ENCODE measurements at places on chromosomes 7 and 10. TPM values are rescaled to one million over a fixed set of nuclear protein-coding genes. Genes with fewer than 3 reads are reported as not detected.

DNA sequence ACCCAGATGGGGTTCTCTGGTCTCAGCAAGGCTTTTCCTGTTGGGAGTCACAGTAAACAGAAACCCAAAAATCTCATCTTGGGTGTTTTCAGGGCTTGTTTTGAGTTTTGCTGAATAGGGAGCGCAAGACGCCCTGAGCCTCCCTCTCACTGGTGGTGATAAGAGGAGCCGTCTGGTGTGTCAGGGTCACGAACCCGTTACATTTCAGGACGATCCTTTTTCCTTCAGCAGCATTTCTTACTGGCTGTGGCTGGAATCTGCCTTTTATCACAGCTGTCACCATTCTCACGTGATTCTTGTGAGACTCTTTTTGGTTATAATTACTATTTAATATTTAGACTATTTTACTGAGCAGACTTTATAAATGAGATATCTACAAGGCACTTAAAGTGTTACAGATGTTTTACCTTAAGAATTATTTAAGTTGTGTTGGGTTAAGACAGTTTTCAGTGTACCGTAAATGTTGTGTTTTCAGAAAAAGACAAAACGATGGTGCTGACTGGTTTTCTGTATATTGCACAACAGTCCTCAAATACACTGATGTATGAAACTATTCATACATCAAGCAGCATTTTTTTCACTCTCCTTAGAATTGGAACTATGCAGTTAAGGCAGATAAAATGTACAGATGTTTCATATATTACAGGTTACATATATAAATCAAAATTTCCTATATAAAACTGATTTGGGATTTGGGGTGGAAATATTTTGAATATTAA lies 2.2 kb upstream of the GET4 start:
- no peak for DNase-seq
- peaks cover 4% of the 10 kb centered on the region for H3K4me1 ChIP-seq
- no peak overlapping the region for H3K27ac ChIP-seq
- no peak overlapping the region for H3K4me3 ChIP-seq

DNA sequence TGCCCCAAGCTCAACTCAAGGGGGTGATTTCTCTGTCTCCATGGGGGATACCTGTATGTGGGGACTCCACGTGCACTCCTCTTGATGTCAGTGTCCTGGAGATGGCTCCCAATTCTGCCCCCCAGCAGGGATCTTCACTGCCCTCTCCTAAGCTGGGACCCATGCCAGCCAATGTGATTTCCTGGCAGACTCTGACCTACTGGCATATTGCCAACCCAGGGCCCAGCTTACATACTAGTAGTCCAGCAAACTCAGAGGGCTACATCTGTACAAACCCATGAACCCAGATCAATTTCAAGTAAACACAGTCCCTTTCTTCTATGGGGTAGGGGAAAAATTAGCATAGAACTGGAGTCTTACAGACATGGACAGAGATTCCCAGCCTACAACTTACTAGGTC lies 26.2 kb upstream of the BMPR1A start:
- no peaks in the 10 kb centered on the region for H3K4me1 ChIP-seq
- no peaks in the 10 kb centered on the region for H3K27me3 ChIP-seq
- no peak overlapping the region for H3K4me3 ChIP-seq
- DNase-seq, result no peak

- no peak overlapping the region for H3K4me3 ChIP-seq
- no peaks in the 10 kb centered on the region for H3K4me1 ChIP-seq
- no peaks in the 10 kb centered on the region for H3K27me3 ChIP-seq
- no peaks in the 10 kb centered on the region for H3K36me3 ChIP-seq
Measured at GRCh38 chr10:126309228-126309883, 78.9 kb downstream of the ADAM12 start.

Gene TMEM140
- total RNA-seq, result not detected

DNA sequence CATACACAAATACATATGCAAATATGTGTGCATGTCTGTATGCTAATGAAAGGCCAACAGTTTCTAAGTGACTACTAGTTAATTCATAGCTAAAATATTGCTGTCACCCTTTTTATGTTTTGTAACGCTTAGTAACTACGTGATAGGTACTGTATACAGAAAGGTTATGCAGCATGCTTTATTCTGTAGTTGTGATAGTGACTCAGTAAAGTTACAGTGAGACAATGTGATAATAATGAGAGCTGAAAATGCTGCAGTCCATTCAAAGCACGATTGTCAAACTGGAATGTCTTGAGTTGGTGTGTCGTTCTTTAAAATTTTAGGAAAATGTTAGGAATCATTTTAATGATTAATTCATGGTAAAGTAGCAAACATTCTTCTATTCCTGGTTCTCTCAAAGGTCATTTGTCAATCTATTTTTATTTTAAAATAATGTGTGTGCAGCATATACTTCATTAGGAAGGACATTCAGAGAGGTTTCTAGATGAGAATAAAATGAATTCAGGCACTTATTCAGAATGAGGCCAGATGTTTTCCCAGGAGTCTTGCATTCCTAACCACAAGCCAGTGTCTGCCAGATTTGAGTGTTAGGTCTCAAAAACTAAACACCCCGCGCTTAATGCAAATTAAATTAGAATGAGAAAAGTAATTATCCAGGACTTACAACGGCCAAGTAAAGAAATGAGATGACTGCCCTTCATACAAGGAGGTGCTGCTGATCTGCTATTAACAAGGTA lies 408.8 kb upstream of the FZD8 start:
- H3K27ac ChIP-seq, result no peak overlapping the region
- H3K4me3 ChIP-seq, result no peak overlapping the region
- H3K36me3 ChIP-seq, result no peaks in the 10 kb centered on the region
- H3K27me3 ChIP-seq, result no peaks in the 10 kb centered on the region
- DNase-seq, result no peak

DNA sequence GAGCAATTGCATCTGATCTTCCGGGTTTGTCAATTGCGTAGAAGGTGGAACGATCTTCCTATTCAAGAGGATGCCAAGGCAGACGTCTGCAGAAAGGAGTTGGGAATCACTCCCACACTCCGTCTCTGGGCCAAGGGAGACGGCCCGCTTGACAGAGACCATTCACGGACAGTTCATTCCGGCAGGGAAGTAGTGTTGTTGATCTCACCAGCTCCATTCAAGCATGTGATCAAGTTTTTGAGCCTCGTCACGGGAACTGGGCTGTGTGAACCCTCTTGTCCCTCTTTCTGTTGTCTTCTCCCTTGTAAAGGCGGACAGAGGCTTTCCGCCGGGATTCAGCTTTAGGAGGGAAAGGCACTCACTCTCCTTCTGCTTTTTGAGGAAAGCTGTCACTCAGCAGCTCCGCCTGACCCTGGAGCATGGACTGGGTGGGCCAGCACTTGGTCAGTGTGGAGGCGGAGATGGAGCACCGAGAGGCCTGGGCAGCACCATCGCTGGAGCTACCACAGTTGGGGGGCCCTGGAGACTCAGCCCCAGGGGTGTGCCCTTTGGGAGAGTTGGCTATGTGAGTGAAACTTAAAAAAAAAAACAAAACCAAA lies 44.9 kb downstream of the SPDYE5 start:
- no peak overlapping the region for H3K27ac ChIP-seq
- peaks cover 60% of the 10 kb centered on the region for H3K36me3 ChIP-seq
- no peak for DNase-seq
- H3K4me1 ChIP-seq, result no peaks in the 10 kb centered on the region

DNA sequence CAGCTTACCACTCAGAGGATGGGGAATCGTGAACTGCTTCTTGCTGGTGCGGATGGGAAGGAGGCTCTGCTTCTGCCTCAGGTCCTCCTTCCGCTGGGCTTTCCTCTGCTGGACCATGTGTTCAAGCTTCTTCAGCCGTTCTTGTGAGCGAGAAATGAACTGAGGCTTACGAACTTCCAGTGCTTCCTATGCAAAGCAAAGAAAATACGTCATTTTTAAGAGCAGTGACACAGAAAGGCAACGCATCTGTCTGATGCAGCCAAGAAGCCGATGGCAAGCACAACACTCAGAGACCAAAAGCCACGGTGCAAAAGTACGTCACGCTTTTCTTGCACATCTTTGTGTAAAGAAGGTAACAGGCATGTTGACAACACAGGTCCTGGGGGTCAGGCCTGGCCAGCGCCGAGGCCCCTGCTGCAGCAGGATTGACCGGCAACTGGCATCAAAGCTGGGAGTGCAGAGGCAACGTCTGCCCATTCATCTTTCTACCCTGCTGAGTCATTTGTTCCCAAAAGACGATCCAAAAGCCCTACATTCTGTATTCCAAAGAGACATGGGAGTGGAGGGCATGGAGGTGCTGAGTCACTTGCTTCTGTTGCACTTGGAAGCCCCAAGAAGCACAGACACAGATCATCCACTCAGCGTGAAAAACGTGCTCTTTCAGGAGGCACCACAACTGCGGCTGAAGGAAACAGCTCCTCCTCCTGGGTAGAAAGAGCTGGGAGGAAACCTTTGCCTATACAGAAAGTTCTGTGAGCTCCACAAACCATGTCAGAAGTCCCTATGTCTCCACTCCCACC lies 71.0 kb upstream of the ADAM12 start:
- H3K27me3 ChIP-seq, result no peaks in the 10 kb centered on the region
- no peak for DNase-seq
- H3K27ac ChIP-seq, result no peak overlapping the region
- peaks cover 8% of the 10 kb centered on the region for H3K4me1 ChIP-seq

GRCh38 chr10:49834976-49835375 lies 72.9 kb upstream of the OGDHL start:
- peak; percentile 45 for DNase-seq
- no peak overlapping the region for H3K27ac ChIP-seq
- H3K36me3 ChIP-seq, result peaks cover 50% of the 10 kb centered on the region
- H3K4me3 ChIP-seq, result no peak overlapping the region
- H3K27me3 ChIP-seq, result no peaks in the 10 kb centered on the region

DNA sequence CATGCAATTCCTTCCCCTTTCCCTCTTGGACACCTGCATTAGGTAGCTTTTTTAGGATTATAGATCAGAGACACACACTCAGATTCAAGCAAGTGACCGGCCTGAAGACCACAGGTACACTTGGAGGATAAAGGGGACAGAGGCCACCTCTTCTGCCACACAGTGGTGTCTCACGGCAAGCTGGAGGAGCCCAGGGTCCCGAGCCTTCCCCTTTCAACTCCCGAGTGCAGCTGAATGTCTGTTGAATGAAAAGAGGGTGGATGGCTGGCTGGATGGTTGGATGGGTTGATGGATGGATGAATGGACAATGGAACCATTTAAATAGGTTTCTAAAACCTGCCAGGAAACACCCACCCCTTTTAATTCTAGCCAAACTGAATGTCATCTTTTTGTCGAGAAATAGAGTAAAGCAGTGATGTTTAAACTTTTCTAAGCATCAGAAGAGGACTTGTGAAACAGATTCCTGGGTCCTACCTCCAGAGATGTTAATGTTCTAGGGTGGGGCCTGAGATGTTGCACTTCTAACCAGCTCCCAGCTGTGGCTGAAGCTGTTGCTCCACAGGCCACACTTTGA lies 49.2 kb upstream of the ZMIZ1 start:
- peak; percentile 18 for DNase-seq
- peaks cover 13% of the 10 kb centered on the region for H3K4me1 ChIP-seq
- no peak overlapping the region for H3K4me3 ChIP-seq
- H3K27me3 ChIP-seq, result no peaks in the 10 kb centered on the region
- no peak overlapping the region for H3K27ac ChIP-seq

DNA sequence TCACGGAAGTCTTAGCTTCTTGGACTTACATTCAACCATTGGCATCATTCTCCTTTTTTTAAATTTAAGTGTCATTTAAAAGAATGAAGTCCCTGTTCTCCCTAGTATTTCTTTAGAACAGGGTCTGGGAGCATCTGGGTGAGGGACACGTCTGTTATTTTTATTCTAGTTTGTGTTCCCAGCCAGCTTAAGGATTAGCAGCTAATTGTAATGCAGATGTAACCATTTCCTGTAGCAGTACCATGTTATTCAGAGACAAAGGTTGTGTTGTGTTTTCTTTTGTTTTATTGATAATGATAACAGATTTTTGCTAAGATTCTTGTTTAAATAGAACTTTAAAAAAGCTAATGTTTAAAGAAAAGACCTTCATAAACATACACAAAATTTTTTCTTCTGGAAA lies 34.3 kb downstream of the BMS1 start:
- H3K27me3 ChIP-seq, result no peaks in the 10 kb centered on the region
- no peak for DNase-seq
- H3K4me3 ChIP-seq, result no peak overlapping the region
- no peak overlapping the region for H3K27ac ChIP-seq
- H3K36me3 ChIP-seq, result peaks cover 45% of the 10 kb centered on the region
- no peaks in the 10 kb centered on the region for H3K4me1 ChIP-seq

Gene CYP2W1
- not detected for total RNA-seq

Gene BEND7
- 5.3 TPM for total RNA-seq

Gene EMX2
- total RNA-seq, result not detected

DNA sequence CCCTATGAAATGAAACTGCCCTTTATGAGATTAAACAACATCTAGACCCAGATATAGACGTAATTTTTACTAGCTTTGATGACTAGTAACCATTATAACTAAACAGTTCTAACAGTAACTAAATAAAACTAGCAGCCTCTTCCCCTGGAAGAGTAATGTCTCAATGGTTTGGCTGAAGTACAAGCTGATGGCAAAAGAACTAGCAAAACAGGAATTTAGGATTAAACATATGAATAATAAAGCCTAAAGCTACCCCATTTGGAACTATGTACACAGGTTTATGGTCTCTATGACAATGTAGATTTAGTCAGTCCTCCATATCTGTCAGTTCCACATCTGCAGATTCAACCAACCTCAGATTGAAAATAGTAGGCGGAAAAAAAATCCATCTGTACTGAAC lies 6.4 kb downstream of the DPY19L1 start:
- H3K27me3 ChIP-seq, result peaks cover 29% of the 10 kb centered on the region
- H3K4me1 ChIP-seq, result peaks cover 3% of the 10 kb centered on the region
- no peaks in the 10 kb centered on the region for H3K36me3 ChIP-seq
- no peak overlapping the region for H3K27ac ChIP-seq

Gene NKX2-3
- not detected for total RNA-seq

GRCh38 chr10:92490387-92490786 lies 83.5 kb downstream of the IDE start:
- H3K4me1 ChIP-seq, result no peaks in the 10 kb centered on the region
- no peak for DNase-seq
- peaks cover 71% of the 10 kb centered on the region for H3K36me3 ChIP-seq
- no peak overlapping the region for H3K4me3 ChIP-seq

DNA sequence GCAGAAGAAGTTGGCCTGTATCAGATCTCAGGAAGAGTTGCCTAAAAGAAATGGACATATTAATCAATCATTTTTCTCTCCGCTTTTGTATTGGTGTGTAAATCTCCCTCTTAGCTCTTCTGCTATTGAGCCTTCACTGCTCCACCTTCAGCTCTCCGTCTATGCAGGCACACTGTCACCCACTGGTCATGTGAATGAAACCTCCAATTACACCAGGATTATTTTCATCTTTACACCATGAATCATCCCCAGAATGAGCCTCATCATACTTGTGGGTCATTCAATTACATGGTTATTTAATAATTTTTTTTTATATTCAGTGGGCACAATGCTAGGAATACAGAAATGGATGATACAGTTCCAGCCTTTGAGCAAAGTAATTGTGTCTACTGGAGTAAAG lies 92.6 kb downstream of the LRRC4 start:
- H3K27ac ChIP-seq, result no peak overlapping the region
- H3K4me3 ChIP-seq, result no peak overlapping the region
- peaks cover 7% of the 10 kb centered on the region for H3K4me1 ChIP-seq

DNA sequence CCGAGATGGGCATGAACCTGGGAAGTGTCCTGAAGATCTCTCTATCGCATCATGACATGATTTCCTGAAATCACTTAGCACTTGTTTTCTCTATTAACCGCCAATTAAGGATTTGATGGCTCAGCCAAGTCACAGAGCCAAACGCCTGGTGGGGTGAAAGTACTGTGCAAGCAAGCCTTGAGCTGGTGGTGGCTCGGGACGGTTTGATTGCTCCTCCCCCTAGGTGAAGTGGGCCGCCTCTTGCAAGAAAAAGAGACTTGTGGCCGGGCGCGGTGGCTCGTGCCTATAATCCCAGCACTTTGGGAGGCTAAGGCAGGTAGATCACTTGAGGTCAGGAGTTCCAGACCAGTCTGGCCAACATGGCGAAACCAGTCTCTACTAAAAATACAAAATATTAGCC lies 50.3 kb downstream of the COL26A1 start:
- H3K27ac ChIP-seq, result no peak overlapping the region
- H3K36me3 ChIP-seq, result peaks cover 6% of the 10 kb centered on the region
- H3K4me3 ChIP-seq, result no peak overlapping the region
